Smooth muscle cell of the pulmonary artery (primary cell): ENCODE measurements at places on chromosomes 13 and 19. TPM values are rescaled to one million over a fixed set of nuclear protein-coding genes. Genes with fewer than 3 reads are reported as not detected.

TIMM29 gene
- 25.5 and 31.5 TPM in 2 replicates for total RNA-seq

CDX2 gene
- total RNA-seq: not detected in 2 replicates

SHISA7 gene
- not detected in 2 replicates for total RNA-seq

URAD gene
- total RNA-seq: not detected in 2 replicates

POLR1G gene
- total RNA-seq: 9.1 and 16.3 TPM in 2 replicates

ZNF714 gene
- 1.7 and 4.8 TPM in 2 replicates for total RNA-seq

TLE2 gene
- 14.1 and 17.6 TPM in 2 replicates for total RNA-seq

SUGP1 gene
- 21.1 and 21.4 TPM in 2 replicates for total RNA-seq

SOX21 gene
- 0.07 TPM in 1 of 2 replicates, not detected in the other for total RNA-seq

HIF3A gene
- 0.13 and 2.8 TPM in 2 replicates for total RNA-seq

ZNF431 gene
- total RNA-seq: 5.7 and 7.7 TPM in 2 replicates

CPAMD8 gene
- total RNA-seq: 0.20 and 1.6 TPM in 2 replicates

LILRA5 gene
- not detected in 2 replicates for total RNA-seq

TEX101 gene
- not detected in 2 replicates for total RNA-seq

DEDD2 gene
- total RNA-seq: 21.5 and 23.0 TPM in 2 replicates

DZIP1 gene
- 41.0 and 62.0 TPM in 2 replicates for total RNA-seq

FGF14 gene
- total RNA-seq: under 0.01 TPM in 1 of 2 replicates, not detected in the other

IQCN gene
- total RNA-seq: 0.33 and 1.1 TPM in 2 replicates

NBEA gene
- total RNA-seq: 11.4 and 14.8 TPM in 2 replicates

C5AR1 gene
- total RNA-seq: 0.39 and 0.73 TPM in 2 replicates

OR10H1 gene
- not detected in 2 replicates for total RNA-seq

PSPN gene
- 1.5 and 1.9 TPM in 2 replicates for total RNA-seq

TTYH1 gene
- total RNA-seq: not detected in 2 replicates

TMC4 gene
- 0.20 TPM in 1 of 2 replicates, not detected in the other for total RNA-seq

NAPA gene
- 77.9 and 86.4 TPM in 2 replicates for total RNA-seq

FCGBP gene
- 4.0 and 4.8 TPM in 2 replicates for total RNA-seq

ZFP36 gene
- total RNA-seq: 3.0 and 3.3 TPM in 2 replicates

PSG11 gene
- total RNA-seq: not detected in 2 replicates

ZNF610 gene
- 3.5 and 4.8 TPM in 2 replicates for total RNA-seq

CEACAM19 gene
- total RNA-seq: 3.8 and 5.6 TPM in 2 replicates

CYP2A6 gene
- total RNA-seq: not detected in 2 replicates
